ENCODE measurements at places on chromosomes 2 and 18.
A peak's percentile ranks its signal among the peaks of the same experiment; 100 is the strongest.

- no peak for DNase-seq
These were observed 2.3 kb downstream of the DCAF17 start for GRCh38 chr2:171436307-171436706.

- DNase-seq: no peak
These were observed 949.3 kb downstream of the BCL11A start for GRCh38 chr2:59604123-59604522.

DNA sequence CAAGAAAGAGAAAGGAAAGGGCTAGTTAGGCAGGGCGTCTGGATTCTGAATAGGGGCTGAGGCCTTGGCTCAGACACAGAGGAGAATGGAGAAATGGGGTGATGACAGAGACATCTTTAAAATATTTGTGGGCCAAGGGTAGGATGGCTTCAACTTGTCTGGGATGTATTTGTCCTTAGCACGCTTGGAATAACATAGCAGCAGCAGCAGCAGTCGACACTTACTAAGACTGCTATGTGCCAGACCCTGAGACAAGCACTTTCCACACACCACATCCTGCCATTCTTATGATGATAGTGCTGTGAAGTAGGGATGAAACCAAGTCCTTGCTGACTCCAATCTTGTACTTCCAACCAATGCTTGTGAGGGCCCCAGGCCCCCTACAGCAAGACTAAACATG lies 2.6 kb downstream of the IL1RL1 start:
- DNase-seq: no peak

- DNase-seq: no peak
These were observed 75.4 kb upstream of the KCNE4 start for GRCh38 chr2:222976521-222977061.

DNA sequence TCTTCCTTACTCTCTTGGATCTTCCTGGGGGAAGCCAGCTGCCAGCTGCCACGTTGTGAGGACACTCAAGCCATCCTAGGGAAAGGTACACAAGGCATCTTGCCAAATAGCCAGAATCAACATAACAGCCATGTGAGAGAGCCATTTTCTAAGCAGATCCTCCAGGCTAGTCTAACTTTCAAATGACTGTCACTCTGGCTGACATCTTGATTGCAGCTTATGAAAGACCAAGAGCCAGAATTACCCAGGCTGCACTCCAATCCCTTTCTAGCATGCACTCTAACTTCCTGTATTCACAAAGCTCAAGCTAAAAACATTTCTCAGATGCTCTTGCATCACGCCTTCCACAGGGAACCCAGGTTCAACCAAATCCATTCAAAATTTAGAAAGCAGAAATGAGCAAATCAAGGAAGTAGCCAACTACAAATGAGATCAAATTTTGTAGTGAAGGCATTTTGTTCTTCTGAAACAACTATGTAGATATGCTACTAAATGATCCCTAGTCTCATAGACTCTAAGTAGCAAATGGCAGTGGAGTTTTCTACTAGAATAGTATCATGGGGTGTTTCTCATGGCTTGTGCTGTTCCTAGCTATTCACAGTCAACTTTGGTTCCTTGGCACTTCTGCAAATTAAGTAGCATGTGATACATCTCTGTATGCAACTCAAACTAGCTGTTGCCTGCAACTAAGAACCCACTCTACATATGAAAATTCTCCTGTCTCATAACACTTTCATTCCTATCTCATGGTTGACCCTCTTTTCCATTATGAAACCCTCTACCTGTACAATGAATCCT lies 281.9 kb downstream of the ZEB2 start:
- DNase-seq: peak; percentile 39

- no peak for DNase-seq
These were observed 226.0 kb downstream of the FAM210A start for GRCh38 chr18:13500227-13500865.

GRCh38 chr2:206936843-206937230 lies 2.5 kb upstream of the CPO start:
- DNase-seq: no peak

DNA sequence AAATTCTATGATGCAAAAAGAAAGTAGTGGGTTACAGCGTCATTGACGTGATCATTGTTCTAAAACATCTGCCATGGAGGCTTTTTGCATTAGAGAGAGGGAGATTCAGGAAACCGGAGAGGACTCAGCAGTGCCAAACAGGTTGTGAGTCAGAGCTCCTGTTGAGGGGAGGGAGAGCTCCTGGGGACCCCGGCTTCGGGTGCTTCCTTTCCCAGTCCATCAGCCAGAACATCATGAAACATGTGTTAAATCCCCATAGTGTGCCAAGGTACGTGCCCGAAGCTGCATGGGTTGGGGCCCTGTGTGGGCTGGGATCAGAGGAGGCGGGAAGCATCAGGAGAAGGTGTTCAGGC lies 791 bp upstream of the CYRIA start:
- peak; percentile 51 for DNase-seq

DNA sequence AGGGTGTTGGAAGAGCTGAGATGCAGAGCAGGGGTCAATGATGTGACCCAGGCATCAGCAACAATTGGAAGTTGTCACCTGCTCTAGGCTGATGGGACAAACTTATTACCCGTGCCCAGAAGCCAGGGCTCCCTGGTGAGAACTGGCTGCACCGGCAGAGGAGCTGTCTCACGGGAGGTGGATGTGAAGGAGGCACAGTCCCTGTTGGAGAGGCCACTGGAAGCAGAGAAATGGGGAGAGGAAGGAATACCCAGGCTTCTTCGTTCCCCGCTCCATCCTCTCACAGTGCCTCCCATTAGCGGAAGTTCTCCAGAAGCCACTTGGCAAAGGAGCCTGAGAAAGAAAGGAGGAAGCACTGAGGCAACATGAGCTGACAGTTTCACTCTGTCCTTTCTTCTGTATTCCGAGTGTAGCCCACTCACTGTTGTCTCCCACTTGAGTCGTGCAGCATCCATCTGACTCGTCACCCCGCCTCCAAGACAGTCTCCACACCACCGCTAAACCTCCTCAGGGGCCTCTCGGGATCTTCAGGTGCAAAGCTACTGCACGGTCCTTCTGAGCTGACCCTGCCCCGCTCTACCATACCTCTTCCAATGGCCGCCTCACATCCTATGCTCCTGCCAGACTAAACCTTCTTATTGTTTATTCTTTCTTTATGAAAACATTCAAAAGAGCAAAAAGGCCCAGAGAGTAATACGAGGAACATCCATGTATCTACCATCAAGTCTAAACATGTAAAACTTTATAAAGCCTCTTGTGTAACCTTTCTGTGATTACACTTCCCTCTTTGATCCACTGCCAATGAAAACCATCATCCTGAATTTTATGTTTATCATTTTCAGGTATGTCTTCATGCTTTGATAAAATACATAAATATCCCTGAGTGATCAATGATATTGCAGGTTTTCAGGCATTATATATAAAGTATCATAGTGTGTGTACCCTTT lies 19.1 kb upstream of the AFTPH start:
- no peak for DNase-seq

GRCh38 chr2:161230959-161231358 lies 70.7 kb downstream of the TANK start:
- DNase-seq: no peak

- no peak for DNase-seq
These were observed 58.7 kb downstream of the B3GNT2 start for GRCh38 chr2:62254424-62255266.

- no peak for DNase-seq
These were observed 142.0 kb downstream of the ACTR3 start for GRCh38 chr2:114031605-114032505.

DNA sequence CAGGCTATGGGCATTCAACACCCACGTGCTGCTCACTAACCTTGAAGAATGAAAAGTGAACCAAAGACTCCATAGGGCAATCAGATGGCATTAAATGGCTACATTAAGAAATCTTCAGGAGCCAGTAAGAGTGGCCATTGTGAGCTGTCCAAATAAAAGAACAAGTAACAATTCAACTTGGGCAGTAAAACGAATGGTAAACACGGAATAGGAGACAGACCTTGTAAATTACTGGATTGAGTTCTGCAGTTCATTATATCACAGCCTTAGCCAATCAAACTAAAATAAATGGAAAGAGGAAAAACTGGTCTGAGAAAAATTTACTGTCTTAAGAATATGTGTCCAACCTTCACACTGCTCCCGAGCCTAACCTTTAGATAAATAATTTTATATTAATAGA lies 306.5 kb upstream of the ZNF521 start:
- no peak for DNase-seq

DNA sequence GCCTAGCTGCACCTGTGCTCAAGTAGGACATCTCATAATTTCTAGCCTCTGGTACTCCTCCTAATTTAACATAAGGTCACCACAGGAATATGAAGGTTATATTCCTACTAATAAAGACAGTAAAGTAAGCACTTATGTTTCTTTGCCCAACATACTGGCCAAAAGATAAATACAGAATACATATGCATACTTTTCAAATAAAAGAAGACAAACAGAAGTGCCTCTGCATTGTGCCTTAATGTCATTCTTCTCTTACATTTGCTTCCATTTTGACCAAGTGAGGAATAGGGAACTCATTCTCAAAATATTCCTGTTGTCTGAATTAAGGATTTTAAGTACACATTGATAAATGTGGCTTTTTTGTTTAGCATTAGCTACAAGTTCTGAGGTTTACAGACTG lies 5.6 kb downstream of the BCL11A start:
- no peak for DNase-seq

GRCh38 chr2:174836377-174836994 lies 72.2 kb upstream of the CHRNA1 start:
- DNase-seq: no peak

GRCh38 chr2:170026361-170026760 lies 151.6 kb upstream of the MYO3B start:
- DNase-seq: no peak

DNA sequence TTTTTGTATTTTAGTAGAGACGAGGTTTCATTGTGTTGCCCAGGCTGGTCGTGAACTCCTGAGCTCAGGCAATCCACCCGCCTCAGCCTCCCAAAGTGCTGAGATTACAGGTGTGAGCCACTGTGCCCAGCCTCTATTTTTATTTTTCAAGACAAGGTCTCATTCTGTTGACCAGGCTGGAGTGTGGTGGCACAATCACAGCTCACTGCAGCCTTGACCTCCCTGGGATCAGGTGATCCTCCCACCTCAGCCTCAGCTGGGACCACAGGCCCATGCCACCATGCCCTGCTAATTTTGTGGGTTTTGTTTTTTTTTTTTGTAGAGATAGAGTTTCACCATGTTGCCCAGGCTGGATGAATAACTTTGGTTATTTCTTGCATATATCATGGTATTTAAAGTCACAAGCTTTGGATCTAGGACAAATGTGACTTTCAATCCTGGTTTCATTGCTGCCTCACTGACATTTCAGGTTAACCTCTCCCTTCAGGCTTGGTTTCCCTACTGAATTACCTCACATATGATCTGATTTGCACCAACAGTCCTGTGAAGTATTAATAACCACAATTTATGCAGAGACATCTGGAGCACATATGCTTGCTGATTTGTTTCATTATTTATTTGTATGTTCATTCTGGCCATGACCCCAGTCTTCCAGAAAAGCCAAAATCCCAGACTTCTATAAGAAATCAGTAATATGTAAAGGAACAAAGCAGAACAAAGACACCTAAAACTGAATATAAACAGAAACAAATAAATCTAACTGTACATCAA lies 17.5 kb upstream of the RAB31 start:
- no peak for DNase-seq

DNA sequence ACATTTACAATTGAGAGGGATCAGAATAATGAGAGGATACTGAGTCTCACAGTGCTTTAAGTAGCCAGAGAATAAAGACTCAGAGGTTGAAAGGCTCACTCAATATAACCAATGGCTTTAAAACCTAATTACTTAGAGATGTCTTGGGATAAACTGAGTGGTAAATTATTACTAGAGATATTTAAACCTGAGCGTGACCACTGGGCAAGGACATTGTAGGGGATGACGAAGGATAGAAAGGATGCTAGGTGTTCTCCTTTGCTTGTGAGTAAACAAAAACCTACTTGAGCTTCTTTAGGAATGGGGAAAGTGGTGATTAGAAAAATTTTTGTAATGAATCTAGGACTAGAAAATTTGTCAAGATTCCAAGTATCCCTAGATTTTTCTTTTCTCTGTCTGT lies 12.0 kb upstream of the SLC38A11 start:
- DNase-seq: no peak

DNA sequence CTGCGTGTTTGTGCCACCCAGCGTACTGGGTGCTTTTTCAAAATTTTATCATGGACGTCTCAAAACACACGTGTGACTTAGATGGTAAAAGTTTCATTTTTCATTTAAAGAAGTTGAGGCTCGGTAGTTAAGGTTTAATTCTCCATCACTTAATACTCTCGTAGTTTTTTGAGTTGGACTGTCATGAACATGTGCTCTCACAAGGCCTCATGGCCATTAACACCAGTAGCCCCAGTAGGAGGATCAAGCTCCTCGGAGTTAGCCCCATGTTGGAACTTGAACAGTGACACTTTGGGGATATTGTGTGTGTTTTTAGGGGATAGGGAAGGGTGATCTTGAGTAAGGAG lies 15.3 kb downstream of the NMUR1 start:
- DNase-seq: no peak

- DNase-seq: no peak
These were observed 110.4 kb upstream of the GULP1 start for GRCh38 chr2:188181067-188181838.

DNA sequence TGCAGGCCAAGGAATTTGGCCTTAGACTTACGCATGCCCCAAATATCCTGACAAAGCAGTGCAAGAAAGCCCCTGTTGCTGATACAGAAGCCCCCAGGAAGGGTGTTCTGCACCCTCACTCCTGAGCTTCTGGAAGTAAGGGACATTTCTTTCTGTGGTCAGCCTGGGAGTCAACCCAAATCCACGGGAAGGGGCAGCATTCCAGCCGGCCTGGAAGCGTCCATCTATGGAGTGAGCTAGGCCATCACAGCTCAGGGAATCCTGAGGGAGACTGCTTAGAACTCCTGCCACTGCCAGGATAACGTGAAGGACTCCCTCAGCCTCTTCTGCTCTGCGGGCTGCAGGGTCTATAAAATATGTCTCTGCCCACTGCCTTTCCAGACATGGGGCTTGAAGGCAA lies 173.9 kb downstream of the ANAPC1 start:
- DNase-seq: no peak

- DNase-seq: no peak
These were observed 28.5 kb downstream of the EIF5B start for GRCh38 chr2:99365661-99366060.

GRCh38 chr2:46444732-46445131 lies 34.6 kb upstream of the TMEM247 start:
- DNase-seq: no peak

- DNase-seq: no peak
These were observed 17.5 kb upstream of the MGAT4A start for GRCh38 chr2:98748292-98749065.

DNA sequence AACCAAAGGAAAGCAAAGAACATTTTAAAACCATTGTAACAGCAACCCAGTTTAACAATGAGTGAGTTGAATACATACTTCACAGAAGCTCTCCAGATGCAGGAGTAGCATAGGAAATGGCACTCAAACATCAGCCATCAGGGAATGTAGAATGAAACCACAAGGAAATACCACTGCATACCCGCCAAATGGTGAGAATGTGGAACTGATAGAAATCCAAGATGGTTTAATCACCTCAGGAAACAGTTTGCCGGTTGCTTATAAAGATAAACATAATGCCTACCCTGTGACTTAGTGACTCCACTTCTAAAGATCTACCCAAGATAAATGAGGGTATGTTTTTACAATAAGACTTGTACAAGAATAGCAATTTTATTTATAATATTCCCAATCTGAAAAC lies 132.0 kb downstream of the GALNT1 start:
- no peak for DNase-seq

GRCh38 chr18:54378057-54378456 lies 20.4 kb downstream of the C18orf54 start:
- DNase-seq: no peak
